ENCODE measurements at places on chromosomes 1 and 21. TPM values are rescaled to one million over a fixed set of nuclear protein-coding genes. Genes with fewer than 3 reads are reported as not detected.
A peak's percentile ranks its signal among the peaks of the same experiment; 100 is the strongest.

GRCh38 chr1:181084606-181084969 lies 3.9 kb upstream of the IER5 start:
- H3K27ac ChIP-seq = no peak overlapping the region
- no peak for DNase-seq
- peaks cover 8% of the 10 kb centered on the region for H3K27me3 ChIP-seq
- peaks cover 37% of the 10 kb centered on the region for H3K4me1 ChIP-seq
- peak overlapping the region; percentile 19 for H3K4me3 ChIP-seq
- peaks cover 4% of the 10 kb centered on the region for H3K36me3 ChIP-seq

DNA sequence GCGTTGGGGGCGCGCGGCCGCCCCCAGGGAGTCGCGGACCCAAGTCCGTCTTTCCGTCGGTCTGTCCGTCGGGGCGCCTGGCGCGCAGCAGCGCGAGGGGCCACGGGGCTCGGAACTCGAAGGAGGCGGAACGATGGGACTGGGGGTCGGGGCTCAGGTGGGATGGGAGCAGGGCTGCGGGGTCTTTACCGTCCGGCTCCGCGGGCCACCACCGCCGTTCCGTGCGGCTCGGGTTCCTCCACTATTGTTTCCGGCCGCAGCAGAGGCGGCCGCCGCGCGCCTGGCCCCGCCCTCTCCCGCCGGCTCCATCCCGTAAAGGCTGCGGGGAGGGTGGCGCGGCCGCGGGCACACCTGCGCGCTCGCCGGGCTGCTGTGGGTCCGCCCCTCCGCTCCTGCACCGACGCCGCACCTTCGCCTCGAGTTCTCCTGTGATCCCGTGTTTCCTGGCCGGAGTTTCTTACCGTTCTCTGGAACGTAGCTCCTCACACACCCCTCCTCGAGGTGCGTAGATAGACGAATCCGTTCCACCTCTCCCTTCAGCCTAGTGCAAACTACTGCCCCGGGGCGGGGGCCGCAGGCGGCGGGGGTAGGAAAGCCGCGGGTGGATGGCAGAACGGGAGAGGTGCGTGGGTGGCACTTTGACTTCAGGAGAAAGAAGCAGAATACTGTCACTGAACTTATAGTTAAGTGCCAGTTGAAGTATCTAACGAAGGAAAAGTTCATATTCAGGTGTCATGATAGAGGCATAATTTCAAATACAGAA lies at the start of gene C21orf91:
Gene C21orf91, minus strand, starts transcription at position 243 of the 763 bp plus-strand sequence. CDS start 1,038 bp downstream, outside the sequence.
- H3K4me3 ChIP-seq = peak within 1 kb of the TSS; percentile 95
- H3K4me1 ChIP-seq = peaks cover 42% of the 10 kb centered on the region
- peak; percentile 94 for DNase-seq
- H3K27me3 ChIP-seq = no peaks in the 10 kb centered on the region
- peaks cover 7% of the 10 kb centered on the region for H3K36me3 ChIP-seq

- no peak overlapping the region for H3K4me3 ChIP-seq
- H3K4me1 ChIP-seq = peaks cover 24% of the 10 kb centered on the region
Observed at GRCh38 chr1:181425566-181425965, 57.8 kb upstream of the CACNA1E start.

- DNase-seq = no peak
- peaks cover 49% of the 10 kb centered on the region for H3K4me1 ChIP-seq
- no peak overlapping the region for H3K4me3 ChIP-seq
- H3K27ac ChIP-seq = no peak overlapping the region
- H3K27me3 ChIP-seq = no peaks in the 10 kb centered on the region
- H3K36me3 ChIP-seq = peaks cover 24% of the 10 kb centered on the region
Observed at GRCh38 chr1:28229996-28230395, 2.8 kb downstream of the DNAJC8 start.

DNA sequence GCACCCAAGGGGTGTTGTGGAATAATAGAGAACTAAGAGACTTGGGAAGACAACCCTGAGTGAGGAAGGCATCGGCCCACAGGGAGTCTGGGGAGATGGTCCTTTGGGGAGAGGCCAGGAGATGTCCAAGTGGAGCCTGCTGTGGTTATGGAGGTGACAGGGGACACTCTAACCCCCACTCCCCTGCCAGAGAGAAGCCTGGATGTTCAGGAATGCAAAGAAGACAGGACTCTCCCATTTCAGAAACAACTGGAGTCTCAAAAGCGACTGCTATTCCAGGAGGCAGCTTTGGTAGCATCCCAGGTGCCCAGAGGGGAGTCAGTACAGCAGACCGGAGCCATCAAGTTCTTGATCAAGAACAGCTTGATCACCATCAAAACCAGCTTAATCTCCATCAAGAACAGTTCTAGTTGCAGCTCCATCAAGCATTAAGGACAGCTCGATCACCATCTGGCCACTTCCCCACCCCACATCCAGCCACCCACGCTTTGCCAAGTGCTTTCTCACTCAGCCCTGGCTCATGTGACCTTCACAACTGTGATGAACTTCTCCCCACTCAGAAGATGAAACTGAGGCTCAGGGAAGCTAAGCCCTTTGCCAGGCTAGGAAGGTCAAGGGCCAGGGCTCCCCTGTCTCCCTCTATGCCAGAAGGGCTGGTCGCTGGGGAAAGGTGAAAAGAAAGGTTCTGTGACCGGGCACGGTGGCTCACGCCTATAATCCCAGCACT lies 743 bp downstream of the CD52 start:
- H3K27ac ChIP-seq = peak overlapping the region; percentile 81
- H3K4me3 ChIP-seq = peak overlapping the region; percentile 96
- H3K27me3 ChIP-seq = no peaks in the 10 kb centered on the region
- H3K4me1 ChIP-seq = peaks cover 83% of the 10 kb centered on the region
- peaks cover 6% of the 10 kb centered on the region for H3K36me3 ChIP-seq

- no peaks in the 10 kb centered on the region for H3K4me1 ChIP-seq
- DNase-seq = no peak
- peaks cover 12% of the 10 kb centered on the region for H3K27me3 ChIP-seq
Observed at GRCh38 chr1:31111290-31111951, 45.9 kb upstream of the PUM1 start.

DNA sequence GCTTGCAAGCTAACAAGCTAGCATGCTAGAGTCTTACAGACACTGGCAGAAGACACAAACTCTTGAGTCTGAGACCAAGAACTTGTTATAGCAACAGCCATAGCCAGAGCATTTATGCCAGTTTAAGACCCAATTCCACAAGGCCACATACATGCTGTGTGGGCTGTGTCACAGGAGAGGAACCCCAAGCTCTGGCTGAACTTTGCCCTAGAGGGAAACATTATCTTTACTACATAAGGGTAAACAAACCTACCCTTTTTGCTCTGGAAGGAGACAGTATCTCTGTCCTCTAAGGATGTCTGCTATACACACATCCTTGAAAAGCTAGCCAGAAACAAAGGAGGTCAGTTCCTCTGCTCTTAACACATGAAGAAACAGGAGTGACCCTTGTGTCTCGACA lies 70.3 kb downstream of the HSF2BP start:
- no peaks in the 10 kb centered on the region for H3K36me3 ChIP-seq
- no peak overlapping the region for H3K4me3 ChIP-seq
- H3K27ac ChIP-seq = no peak overlapping the region
- H3K27me3 ChIP-seq = no peaks in the 10 kb centered on the region

GRCh38 chr1:40887012-40887378 lies 24.8 kb upstream of the CITED4 start:
- DNase-seq = no peak
- H3K27me3 ChIP-seq = peaks cover 46% of the 10 kb centered on the region
- no peaks in the 10 kb centered on the region for H3K36me3 ChIP-seq
- no peak overlapping the region for H3K4me3 ChIP-seq

GRCh38 chr1:6870086-6870485 lies 84.8 kb downstream of the CAMTA1 start:
- no peaks in the 10 kb centered on the region for H3K36me3 ChIP-seq
- no peak overlapping the region for H3K27ac ChIP-seq
- H3K4me3 ChIP-seq = no peak overlapping the region
- H3K27me3 ChIP-seq = no peaks in the 10 kb centered on the region
- no peak for DNase-seq

- H3K27me3 ChIP-seq = no peaks in the 10 kb centered on the region
- peaks cover 6% of the 10 kb centered on the region for H3K4me1 ChIP-seq
- no peak overlapping the region for H3K27ac ChIP-seq
- no peaks in the 10 kb centered on the region for H3K36me3 ChIP-seq
- DNase-seq = no peak
Observed at GRCh38 chr1:29282135-29282923, 46.0 kb downstream of the PTPRU start.

GRCh38 chr1:160085686-160086455 lies 4.5 kb downstream of the KCNJ9 start:
- H3K4me1 ChIP-seq = peaks cover 12% of the 10 kb centered on the region
- H3K4me3 ChIP-seq = no peak overlapping the region
- no peaks in the 10 kb centered on the region for H3K36me3 ChIP-seq
- H3K27me3 ChIP-seq = peaks cover 24% of the 10 kb centered on the region

GRCh38 chr1:181324797-181325616 lies 158.3 kb upstream of the CACNA1E start:
- no peaks in the 10 kb centered on the region for H3K36me3 ChIP-seq
- no peak overlapping the region for H3K27ac ChIP-seq
- H3K27me3 ChIP-seq = peaks cover 24% of the 10 kb centered on the region
- peaks cover 16% of the 10 kb centered on the region for H3K4me1 ChIP-seq
- H3K4me3 ChIP-seq = no peak overlapping the region

DNA sequence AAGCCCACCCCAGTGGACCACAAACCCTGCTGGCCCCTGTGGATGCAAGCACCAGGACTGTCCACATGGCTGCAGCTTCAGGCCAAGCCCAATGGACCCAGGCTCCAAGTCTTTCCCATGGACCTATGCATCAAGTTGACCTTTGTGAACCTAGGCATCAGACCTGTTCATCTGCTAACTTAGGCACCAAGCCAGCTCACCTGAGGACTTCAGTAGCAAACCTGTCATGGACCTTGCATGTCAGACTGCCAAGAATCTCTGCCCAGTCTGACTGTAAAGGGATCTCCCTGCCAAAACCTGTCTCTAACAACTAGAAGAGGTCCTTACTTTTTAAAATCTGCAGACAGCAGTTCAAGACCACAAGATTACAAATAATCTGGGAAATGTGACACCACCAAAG lies 37.8 kb downstream of the FMO3 start:
- no peak overlapping the region for H3K4me3 ChIP-seq
- H3K27ac ChIP-seq = no peak overlapping the region
- no peaks in the 10 kb centered on the region for H3K36me3 ChIP-seq
- DNase-seq = no peak

DNA sequence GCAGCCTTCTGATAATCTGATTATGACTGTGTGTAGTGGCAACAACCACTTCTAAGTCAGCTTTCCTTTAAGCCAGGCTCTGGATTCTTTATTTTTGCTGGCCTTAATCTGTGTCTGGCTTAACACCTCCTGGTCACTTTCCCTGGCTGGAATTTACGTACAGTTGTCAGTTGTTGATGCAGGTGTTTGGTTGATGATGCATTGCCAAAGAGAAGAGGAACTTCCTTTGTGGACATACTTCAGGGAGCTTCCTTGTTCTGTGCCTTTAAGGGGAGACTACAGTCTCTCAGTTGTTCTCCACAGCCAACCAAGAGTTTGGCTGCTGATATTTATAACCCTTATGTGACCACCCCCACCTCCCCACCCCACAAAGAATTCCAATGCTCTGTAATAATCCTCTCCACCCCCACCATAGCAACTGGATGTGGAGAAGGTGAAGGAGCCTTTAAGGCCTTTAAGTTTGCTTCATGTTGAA lies 96.0 kb upstream of the BMP8A start:
- peaks cover 6% of the 10 kb centered on the region for H3K36me3 ChIP-seq
- no peak for DNase-seq
- H3K27ac ChIP-seq = no peak overlapping the region
- no peaks in the 10 kb centered on the region for H3K27me3 ChIP-seq
- H3K4me1 ChIP-seq = peaks cover 86% of the 10 kb centered on the region
- H3K4me3 ChIP-seq = no peak overlapping the region

GRCh38 chr1:177884479-177885021 lies 85.3 kb downstream of the SEC16B start:
- H3K4me3 ChIP-seq = no peak overlapping the region
- DNase-seq = no peak
- no peak overlapping the region for H3K27ac ChIP-seq
- no peaks in the 10 kb centered on the region for H3K27me3 ChIP-seq
- no peaks in the 10 kb centered on the region for H3K36me3 ChIP-seq

DNA sequence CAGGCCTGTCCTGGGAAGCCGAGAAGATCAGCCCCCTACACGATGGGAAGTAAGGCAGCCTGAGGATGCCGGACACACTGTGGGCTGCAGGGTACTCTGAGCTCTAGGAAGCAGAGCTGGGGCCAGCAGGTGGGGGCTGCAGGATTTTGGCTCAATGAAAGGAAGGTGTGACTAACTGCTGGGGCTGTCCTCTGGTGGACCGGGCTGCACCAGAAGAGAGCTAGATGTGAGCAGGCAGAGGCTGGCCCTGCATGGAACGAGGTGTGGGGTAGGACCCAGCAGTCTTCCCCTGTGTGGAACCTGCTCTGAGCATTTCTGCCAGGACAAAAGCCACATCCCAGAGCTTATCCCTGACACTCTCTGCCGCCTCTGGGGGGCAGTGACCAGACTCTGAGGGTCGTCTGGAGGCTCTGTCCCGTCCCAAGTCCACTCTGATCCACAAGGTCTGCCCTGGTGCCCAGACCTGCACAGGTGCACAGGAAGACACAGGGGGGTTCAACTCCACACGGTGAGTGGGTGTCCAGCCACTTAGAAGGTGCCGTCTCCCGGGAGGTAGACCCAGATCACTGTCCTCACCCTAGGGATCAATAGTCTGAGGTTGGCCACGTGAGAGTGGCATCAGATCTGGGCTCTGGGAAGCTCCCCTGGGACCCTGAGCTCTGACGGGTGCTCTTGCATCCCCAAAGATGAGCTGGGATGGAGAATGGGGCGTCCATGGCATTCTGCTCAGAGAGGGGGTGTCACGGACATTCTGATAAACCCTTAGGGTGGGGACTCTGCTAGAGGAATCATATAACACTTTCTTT lies 187.6 kb upstream of the VAMP3 start:
- H3K4me1 ChIP-seq = no peaks in the 10 kb centered on the region
- no peak overlapping the region for H3K4me3 ChIP-seq
- no peak for DNase-seq
- H3K27ac ChIP-seq = no peak overlapping the region

DNA sequence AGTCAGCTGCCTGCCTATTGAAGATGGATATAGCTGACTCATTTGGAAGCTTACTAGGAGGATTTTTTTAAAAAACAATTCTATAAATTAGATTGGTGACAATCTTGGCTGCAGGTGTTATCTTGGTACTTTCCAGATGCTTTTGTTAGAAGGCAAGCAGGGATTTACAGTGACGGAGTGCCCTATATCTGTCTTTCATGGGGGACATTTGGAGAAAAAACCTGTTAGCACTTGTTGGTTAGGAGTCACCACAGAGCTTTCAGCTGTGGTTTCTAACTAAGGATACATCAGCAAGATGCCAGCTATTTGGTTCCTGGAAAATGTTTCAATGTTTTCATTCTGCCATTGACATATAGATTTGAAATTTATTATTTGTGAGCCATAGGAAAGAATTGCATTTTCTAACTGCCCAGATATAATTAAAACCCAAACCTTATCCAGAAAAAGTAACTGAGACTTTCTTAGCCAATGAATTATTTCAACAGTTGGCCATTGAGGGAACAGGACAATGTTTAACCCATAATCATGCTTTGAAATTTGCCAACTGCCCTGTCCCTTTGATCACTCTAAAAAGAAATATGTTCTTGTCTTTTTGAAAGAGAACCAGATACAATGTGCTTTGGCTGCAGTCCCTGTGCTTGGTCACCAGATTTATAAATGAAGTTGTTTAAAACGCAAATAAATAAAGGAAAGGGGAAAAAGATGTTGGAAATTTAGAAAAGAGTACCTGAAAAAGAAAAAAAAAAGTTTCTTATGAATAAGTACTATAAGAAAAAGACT lies 761.0 kb upstream of the CXADR start:
- no peak overlapping the region for H3K4me3 ChIP-seq
- no peaks in the 10 kb centered on the region for H3K4me1 ChIP-seq
- DNase-seq = no peak
- H3K27me3 ChIP-seq = no peaks in the 10 kb centered on the region
- no peak overlapping the region for H3K27ac ChIP-seq
- H3K36me3 ChIP-seq = no peaks in the 10 kb centered on the region

Gene SYDE2
- total RNA-seq = 4.3 TPM

Gene CRYAA
- total RNA-seq = not detected

Gene LINGO4
- 0.19 TPM for total RNA-seq

Gene KRTAP7-1
- total RNA-seq = not detected

Gene ZNF695
- total RNA-seq = 6.3 TPM

Gene PGLYRP4
- 0.21 TPM for total RNA-seq

Measured in activated T-cell treated with anti-CD3 and anti-CD28 coated beads, Interleukin-2, amount 50 U/mL, for 72 hours (primary cell).